Esophagus squamous epithelium (tissue), 5 donors: ENCODE measurements at places on chromosomes 1 and 21. TPM values are rescaled to one million over a fixed set of nuclear protein-coding genes. Genes with fewer than 3 reads are reported as not detected.

The STYXL2 gene
- not detected for total RNA-seq

- DNase-seq: no peak
Observed at GRCh38 chr1:9654051-9654833, 2.7 kb downstream of the PIK3CD start.

The CNKSR1 gene
- 43.3 TPM for total RNA-seq

GRCh38 chr1:216456682-216457081, 33.4 kb upstream of the USH2A start:
- no peak for DNase-seq

The RAB25 gene
- total RNA-seq: 263 TPM

The TARBP1 gene
- 24.1 TPM for total RNA-seq

DNA sequence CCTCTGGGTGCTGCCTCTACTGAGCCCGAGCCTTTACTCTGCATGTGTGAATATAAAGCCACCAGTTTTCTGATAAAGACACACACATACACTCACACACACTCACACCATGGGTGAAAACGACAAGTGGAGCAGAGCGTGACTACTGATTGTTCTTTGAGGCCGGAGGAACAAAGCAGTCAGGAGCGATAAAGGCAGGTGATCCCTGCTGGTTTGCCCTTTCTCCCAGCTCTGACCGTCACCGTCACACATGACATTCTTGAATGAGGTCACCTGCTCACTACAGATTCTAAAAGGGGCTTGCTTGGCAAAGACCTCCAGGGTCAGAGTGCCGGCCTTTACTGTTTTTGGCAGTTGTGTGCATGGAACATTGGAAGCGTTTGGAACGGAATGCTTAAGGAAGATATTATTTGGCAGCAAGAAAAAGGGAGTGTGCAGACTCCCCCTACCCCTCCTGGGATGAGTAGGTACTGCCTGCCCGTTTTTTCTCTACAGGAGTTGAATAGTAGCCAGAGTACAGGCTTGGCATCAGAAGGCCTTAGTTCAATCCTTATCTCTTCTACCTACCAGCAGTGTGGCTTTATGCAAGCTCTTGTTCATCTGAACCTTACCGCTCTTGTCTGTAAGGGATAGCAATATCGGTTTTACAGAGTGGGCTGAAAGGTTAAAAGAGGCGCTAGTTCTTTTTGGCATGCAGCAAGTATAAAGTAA, 79.7 kb downstream of the PBX1 start:
- DNase-seq: no peak

DNA sequence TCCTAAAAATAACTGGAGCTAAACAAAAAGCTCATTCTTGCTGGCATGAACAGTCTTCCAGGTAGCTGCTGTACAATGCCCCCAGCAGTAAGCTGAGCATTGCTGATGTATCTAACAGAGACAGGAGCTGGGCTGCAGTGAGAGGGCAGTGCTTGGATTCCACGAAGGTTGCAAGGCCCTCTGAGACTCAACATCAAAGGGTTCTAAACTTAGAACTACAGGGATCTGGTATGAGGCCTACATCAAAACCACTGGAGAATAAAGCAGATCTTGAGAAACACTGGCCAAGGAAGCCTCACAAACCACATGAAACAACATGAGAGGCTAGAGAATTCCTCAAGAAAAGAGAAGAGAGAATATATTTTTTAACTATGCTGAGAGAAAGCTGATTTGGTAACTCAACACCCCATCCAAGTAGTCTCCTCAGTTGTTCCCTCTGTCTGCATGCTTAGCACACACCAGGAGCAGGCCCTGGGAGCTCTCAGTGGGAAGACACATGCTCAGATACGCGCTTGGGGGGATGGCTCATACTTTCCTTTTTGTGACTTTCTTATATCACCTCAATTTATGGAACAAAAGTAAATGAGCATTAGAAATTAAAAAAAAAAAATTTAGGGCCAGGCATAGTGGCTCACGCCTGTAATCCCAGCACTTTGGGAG, 27.7 kb downstream of the DSTYK start:
- no peak for DNase-seq

GRCh38 chr1:155892796-155893195, 18.4 kb downstream of the RIT1 start:
- DNase-seq: no peak

DNA sequence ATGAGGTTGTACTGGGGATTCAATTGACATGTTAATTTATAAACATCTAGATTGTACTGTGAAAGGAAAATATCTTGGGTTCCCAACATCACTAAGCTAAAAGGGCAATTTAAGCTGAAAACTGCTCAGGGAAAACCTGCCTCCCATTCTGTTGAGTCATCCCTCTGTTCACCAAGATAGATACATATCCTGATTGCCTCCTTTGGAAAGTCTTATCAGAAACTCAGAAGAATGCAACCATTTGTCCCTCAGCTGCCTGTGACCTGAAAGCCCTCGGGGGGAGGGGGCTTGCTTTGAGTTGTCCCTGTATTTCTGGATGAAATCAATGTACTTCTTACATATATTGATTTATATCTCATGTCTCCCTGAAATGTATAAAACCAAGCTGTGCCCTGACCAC, 187.0 kb upstream of the ETV3 start:
- no peak for DNase-seq

- no peak for DNase-seq
Observed at GRCh38 chr1:6065093-6065858, 19.6 kb downstream of the KCNAB2 start.
